ENCODE measurements at places on chromosomes 2 and 18.

GRCh38 chr2:215627771-215628170 lies 191.9 kb upstream of the FN1 start:
- DNase-seq: no peak

DNA sequence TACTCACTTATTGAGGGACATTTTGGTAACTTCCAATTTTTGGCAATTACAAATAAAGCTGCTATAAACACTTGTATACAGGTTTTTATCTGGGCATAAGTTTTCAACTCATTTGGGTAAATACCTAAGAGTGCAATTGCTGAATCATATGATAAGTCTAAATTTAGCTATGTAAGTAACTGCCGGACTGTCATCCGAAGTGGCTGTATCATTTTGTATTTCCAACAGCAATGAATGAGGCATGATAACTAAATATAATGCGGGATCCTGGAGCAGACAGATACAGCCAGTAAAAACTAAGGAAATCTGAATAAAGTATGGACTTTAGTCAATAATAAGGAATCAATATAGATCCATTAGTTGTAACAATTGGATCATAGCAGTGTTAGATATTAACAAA lies 156.5 kb upstream of the RMP24 start:
- no peak for DNase-seq

GRCh38 chr2:8408560-8409460 lies 273.0 kb upstream of the ID2 start:
- DNase-seq: peak; percentile 24

DNA sequence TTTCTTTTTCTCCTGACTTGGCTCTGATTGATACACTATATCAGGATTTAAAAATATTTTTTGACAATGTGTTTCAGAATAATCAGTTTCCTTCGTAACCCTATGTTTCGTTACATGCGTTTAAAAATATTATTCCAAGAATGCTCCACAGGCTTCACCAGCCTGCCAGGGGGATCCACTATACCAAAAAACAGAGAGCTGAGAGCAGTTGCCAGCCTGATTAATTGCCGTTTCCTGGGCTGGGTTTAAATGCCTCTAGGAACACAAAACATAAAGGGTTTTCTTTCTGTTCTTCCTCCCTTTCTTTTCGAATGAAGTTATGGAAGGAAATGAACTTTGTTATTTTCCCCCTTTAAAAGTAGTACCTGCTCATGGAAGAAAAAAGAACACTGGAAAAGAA lies 47.9 kb downstream of the LRRFIP1 start:
- no peak for DNase-seq

GRCh38 chr2:199861132-199861774 lies 10.3 kb upstream of the FTCDNL1 start:
- no peak for DNase-seq

- no peak for DNase-seq
Observed at GRCh38 chr2:235638541-235639427, 144.9 kb downstream of the AGAP1 start.

DNA sequence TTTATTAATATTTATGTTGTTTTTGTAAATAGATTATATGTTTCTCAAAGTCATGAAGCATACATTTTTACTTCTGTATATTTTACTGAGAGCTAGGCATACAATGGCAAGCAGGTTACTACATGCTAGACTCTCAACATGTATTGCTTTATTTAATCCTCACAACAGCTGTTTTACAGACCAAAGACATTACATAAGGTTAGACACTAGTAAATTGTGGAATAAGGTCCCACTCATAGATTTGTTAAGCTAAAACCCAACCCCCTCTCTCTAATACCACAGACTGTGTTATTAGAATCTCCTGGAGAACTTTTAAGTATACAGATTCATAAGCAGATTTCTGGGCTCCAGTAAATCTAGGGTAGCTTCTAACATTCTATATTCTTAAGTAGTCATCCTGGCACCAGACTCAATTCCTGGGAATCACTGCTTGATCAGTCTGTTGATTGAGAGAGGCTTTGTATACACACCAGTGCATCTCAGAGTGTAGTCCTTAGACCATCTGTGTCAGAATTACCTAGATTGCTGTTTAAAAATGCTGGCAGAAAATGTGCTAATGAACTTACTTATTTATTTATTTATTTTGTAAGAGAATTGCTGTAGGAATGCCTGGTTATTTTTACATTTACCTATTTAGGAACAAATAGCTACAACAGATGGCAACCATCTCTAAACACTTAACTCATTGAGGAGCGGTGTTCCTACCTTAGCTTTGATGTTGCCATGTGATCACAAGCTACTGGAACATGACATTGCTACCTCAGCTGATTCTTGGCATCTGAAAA lies 153.5 kb upstream of the CAVIN2 start:
- DNase-seq: no peak

DNA sequence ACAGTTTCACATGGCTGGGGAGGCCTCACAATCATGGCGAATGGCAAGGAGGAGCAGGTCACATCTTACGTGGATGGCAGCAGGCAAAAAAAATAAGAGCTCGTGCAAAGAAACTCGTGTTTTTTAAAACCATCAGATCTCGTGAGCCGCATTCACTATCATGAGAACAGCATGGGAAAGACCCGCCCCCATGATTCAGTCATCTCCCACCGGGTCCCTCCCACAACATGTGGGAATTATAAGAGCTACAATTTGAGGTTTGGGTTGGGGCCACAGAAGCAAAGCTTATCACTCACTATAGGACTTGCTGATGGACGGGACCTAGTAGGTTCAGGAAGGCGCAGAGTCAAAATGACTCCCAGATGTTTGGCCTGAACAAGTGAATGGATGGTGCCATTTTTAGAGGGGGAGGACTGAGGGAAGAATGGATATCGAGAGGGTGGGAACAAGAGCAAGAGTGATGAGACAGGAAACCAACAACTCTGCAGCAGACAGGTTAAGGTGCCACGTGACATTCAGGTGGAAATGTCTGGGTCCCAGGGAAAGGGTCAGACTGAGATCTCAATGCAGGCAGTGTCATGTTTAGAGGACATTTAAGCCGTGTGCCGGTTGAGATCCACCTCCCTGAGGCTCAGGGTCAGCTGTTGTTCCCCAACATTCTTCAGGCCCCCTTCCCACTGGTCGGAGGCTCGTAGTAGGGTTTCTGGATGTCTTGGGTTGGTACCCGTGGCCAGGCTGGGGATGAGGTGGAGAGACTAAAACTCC lies 85.7 kb downstream of the MYCN start:
- DNase-seq: no peak

DNA sequence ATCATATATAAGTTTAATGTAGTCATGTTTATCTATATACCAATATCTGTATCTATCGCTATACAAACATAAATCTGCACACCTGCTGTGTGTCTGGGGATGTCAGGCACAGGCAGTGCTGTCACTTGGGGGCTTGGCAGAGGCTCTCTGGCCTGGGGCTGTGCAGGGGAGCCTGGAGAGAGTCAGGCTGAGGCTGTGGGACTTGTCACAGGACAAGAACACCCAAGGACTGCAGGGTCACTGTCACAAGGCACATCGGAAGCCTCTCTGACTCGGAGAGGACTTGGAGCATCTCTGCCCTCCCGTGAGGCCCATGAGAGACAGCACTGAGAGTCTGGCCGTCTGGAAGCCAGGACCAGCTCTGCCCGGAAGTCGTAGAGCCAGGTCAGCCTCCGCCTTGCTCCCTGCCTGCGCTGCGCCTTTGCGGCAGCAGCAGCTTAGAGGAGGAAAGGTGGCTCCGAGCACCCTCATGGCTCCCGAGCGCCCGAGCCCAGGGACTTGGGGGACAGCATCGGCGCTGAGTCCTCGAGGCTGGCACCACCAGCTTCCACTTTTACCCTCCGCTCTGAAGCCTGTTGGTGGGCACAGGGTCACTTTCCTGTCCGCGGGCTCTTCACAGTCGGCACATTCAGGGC lies 280.3 kb downstream of the NDUFA10 start:
- no peak for DNase-seq

- DNase-seq: no peak
Observed at GRCh38 chr2:31335921-31336585, 78.5 kb downstream of the XDH start.

DNA sequence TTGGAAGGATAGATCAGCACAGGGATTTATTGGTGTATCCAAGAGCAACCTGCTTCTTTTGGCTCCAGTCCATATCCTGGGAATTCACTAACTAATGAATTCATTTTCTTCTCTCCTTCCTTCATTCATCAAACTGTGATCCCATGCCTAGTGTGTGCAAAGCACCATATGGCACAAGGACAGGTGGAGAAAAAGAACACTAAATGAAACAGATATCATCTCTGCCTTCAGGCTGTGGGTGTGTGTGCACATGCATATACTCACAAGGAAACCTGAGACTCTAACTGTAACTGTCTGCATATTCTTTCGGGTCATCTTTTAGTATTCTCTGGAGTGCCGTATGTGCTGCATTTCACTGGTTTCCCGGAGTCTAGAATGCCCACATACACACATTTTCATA lies 20.2 kb downstream of the TNP1 start:
- DNase-seq: no peak

- no peak for DNase-seq
Observed at GRCh38 chr18:48297139-48297538, 112.0 kb downstream of the ZBTB7C start.

GRCh38 chr2:72082021-72082601 lies 65.6 kb downstream of the CYP26B1 start:
- no peak for DNase-seq

DNA sequence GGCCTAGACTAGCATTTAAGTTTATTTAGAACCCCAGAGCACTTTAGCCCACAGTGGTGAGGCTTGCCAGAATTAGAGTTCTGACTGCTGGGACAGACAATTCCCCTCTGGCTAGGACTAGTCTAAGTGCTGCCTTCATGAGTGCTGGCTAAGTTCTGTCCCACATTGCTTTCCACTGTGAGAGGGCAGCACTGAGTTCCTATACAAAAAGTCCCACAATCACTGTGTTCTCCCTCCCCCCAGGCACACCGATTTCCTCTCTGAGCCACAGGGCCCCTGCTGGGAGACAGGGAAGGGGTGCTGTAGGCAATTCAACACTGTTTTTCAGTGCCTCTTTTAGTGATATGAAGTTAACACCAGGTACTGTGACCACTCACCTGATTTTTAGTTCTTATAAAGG lies 310.9 kb downstream of the DLGAP1 start:
- no peak for DNase-seq

- no peak for DNase-seq
Observed at GRCh38 chr2:67642046-67642382, 244.9 kb downstream of the ETAA1 start.

Measured in activated T-cell treated with anti-CD3 and anti-CD28 coated beads, Interleukin-2, amount 50 U/mL, for 4 hours (primary cell).